ENCODE measurements at places on chromosomes 7 and 10. TPM values are rescaled to one million over a fixed set of nuclear protein-coding genes. Genes with fewer than 3 reads are reported as not detected.

ANAPC16 gene
- 43.2 TPM for total RNA-seq

DNA sequence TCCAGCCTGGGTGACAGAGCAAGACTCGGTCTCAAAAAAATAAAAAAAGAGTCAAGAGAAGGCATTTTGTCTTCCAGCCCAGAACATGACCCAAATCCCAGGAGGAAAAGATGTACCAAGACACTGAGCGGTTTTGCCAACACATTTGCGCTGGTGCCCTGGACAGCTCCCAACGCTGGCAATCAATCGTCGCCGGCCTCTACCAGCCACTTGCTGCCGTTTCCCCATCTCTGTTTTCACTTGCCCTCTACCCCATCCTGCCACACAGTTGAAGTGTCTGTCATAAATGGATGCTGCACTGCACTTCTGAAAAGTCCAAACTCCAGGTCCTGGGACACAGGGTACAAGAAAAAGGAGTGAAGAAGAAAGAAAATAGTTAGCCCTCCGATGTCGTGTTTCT, 29.7 kb upstream of the CRTAC1 start:
- DNase-seq = no peak

DNA sequence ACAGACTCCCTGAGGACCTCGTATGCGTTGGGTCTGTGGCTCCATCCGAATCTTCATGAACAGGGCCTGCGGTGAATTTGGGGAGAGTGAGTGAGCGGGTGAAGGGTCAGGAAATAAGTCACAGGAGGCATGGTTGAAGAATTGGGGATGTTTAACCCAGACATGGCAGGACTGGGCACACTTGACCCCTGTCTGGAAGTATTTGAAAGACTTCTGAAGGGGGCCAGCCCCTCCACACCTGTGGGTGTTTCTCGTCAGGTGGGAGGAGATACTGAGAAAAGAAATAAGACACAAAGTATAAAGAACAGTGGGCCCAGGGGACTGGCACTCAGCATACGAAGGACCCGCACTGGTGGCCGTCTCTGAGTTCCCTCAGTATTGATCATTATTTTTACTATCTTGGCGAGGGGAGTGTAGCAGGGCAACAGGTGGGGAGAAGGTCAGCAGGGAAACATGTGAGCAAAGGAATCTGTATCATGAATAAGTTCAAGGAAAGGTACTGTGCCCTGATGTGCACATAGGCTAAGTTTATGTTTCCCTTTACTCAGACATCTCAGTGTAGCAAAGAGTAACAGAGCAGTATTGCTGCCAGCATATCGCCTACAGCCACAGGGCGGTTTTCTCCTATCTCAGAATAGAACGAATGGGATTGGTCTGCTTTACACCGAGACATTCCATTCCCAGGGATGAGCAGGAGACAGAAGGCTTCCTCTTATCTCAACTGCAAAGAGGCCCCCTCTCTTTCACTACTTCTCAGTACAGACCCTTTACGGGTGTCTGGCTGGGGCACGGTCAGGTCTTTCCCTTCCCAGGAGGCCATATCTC, 38.2 kb upstream of the PFKFB3 start:
- peak; percentile 83 for DNase-seq

CDNF gene
- total RNA-seq = 1.3 TPM

DNA sequence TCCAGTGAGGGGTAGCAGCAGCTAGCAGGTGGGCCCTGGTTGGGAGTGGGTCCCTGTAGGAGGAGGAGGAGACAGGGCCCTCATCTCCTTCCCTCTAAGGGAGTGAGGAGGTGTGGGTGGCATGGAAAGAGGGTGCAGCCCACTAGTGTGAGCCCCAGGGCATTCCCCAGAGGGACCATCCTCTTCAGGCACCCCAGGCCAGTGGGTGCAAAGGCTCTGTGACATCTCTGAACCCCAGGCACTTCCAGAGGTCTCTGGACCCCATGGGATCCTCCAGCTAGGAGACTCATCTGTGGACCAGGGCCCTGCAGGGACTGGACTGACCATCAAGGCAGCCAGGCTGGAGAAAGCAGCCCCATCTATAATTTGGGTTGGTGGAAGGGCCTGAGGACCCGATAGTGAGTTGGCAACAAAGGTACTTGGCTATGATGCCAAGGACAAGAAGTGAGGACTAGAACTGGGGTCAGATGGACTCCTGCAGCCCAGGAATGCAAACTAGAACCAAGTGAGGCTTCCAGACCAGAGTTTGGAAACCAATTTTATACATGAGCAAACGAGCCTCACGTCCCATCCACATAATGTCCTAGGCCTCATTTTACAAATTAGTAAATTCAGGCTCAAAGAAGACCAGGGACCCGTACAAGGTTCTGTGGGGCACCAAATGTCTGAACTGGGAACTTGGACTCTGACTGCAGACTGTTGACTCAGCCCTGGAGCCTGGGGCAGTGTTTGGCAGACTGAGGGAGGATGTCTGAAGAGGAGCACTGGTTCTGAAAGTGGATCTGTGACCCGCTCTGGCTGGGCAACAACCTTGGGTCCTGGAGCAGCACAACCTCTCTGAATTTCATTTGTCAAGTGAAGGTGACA, 1.4 kb upstream of the VSTM4 start:
- DNase-seq = no peak

Measured in fibroblast of villous mesenchyme (primary cell).